NCI-H446 (cell line): ENCODE measurements at places on chromosomes 12 and 14.

DNA sequence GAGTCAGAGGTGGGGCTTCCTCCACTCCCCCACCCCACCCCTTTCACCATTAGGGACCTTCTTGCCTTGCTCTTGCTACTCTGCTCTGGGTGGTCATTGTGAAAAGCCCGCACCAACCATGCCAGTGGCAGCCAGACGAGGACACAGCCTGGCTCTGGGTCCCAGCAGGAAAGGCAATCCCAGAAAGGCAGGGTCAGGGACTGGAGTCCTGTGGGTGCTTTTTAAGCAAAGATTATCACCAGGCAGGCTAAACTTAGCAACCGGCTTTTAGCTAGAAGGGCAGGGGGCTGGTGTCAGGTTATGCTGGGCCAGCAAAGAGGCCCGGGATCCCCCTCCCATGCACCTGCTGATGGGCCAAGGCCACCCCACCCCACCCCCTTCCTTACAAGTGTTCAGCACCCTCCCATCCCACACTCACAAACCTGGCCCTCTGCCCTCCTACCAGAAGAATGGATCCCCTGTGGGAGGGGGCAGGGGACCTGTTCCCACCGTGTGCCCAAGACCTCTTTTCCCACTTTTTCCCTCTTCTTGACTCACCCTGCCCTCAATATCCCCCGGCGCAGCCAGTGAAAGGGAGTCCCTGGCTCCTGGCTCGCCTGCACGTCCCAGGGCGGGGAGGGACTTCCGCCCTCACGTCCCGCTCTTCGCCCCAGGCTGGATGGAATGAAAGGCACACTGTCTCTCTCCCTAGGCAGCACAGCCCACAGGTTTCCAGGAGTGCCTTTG, 1.2 kb upstream of the GAPDH start:
- DNase-seq, result peak; percentile 78

DNA sequence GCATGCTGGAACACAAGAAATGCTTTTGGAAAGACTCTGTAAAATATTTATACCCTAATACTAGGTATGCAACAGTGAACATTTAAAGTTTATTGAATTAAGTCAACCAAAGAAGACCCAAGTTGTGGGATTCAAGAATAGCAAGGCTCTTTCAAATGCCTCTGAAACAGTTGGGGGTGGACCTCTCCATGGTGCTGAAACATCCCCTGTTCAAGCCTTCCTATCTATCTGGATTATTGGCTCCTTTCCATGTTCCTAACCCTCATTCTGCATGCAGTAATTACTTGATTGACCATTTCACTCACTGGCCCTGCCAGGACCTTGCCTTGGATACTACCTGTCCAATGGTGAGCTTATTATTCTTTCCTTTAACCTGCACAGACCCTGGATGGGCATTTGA, 349.7 kb downstream of the NRXN3 start:
- DNase-seq, result no peak

- peak; percentile 35 for DNase-seq
Measured at GRCh38 chr12:188910-189621, 24.9 kb downstream of the SLC6A12 start.

GRCh38 chr14:87148655-87149054, 844.3 kb downstream of the GALC start:
- no peak for DNase-seq

GRCh38 chr14:79602045-79602444, 609.3 kb downstream of the DIO2 start:
- DNase-seq, result no peak

GRCh38 chr12:121202407-121203355, 7.2 kb upstream of the P2RX4 start:
- DNase-seq, result no peak

- DNase-seq, result peak; percentile 35
Measured at GRCh38 chr14:65414961-65415589, 2.5 kb downstream of the FUT8 start.

- peak; percentile 85 for DNase-seq
Measured at GRCh38 chr12:4975574-4975973, 65.9 kb downstream of the KCNA1 start.

DNA sequence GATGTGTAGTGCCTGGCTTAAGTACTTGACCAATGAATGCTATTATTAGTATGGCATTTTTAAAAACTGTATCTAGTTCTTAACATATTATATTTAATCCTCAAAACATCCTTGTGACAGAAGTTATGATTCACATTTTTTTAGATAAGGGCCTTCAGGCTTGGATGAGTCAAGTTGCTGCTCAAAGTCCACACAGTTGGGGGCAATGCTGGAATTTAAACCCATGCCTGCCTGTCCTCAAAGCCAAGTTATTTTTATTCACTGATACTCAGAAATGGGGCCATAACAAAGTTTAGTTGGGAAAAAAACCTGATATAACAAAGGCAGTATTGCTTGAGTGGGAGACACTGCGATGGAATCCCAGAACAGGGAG, 50.6 kb downstream of the RFX4 start:
- no peak for DNase-seq
